ENCODE measurements at places on chromosomes 5 and 9. TPM values are rescaled to one million over a fixed set of nuclear protein-coding genes. Genes with fewer than 3 reads are reported as not detected.

GRCh38 chr5:177997846-177998245 lies 1.8 kb upstream of the PROP1 start:
- no peaks in the 10 kb centered on the region for H3K36me3 ChIP-seq
- no peak overlapping the region for H3K4me3 ChIP-seq
- H3K27me3 ChIP-seq, result peaks cover 9% of the 10 kb centered on the region
- DNase-seq, result no peak
- H3K27ac ChIP-seq, result no peak overlapping the region
- no peaks in the 10 kb centered on the region for H3K4me1 ChIP-seq

- no peak overlapping the region for H3K4me3 ChIP-seq
- H3K36me3 ChIP-seq, result no peaks in the 10 kb centered on the region
- no peaks in the 10 kb centered on the region for H3K27me3 ChIP-seq
- H3K27ac ChIP-seq, result no peak overlapping the region
- no peaks in the 10 kb centered on the region for H3K4me1 ChIP-seq
Measured at GRCh38 chr5:82694711-82695285, 382.4 kb downstream of the TMEM167A start.

DNA sequence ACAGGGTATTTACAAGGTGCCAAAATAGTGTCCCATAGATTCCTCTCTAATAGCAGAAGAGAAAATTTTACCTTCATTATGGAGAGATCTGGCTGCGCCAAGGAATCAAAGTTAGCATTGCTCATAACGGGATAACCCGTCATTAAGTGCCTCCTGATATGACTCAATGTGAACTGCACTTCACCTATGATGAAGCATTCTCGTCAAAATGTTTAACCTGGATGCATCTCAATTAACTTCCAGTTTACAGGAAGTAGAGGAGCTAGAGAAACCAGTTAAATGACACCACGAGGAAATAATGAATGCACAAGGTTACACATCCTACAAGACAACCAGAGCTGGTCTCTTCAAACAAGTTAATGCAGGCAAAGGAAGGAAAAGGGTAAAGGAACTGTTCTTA lies 17.2 kb downstream of the FBXW11 start:
- peaks cover 13% of the 10 kb centered on the region for H3K4me1 ChIP-seq
- no peak overlapping the region for H3K4me3 ChIP-seq
- no peaks in the 10 kb centered on the region for H3K27me3 ChIP-seq
- H3K27ac ChIP-seq, result no peak overlapping the region
- H3K36me3 ChIP-seq, result peaks cover 12% of the 10 kb centered on the region

GRCh38 chr9:9924376-9924775 lies 688.4 kb downstream of the PTPRD start:
- H3K27ac ChIP-seq, result no peak overlapping the region
- no peaks in the 10 kb centered on the region for H3K4me1 ChIP-seq
- no peak overlapping the region for H3K4me3 ChIP-seq
- no peaks in the 10 kb centered on the region for H3K36me3 ChIP-seq
- H3K27me3 ChIP-seq, result no peaks in the 10 kb centered on the region

- no peaks in the 10 kb centered on the region for H3K36me3 ChIP-seq
- H3K27me3 ChIP-seq, result peaks cover 7% of the 10 kb centered on the region
- H3K4me3 ChIP-seq, result peak within 1 kb of the TSS; percentile 93
- H3K27ac ChIP-seq, result peak within 1 kb of the TSS; percentile 72
- peak; percentile 88 for DNase-seq
Measured at GRCh38 chr5:98773464-98774191, at the start of gene RGMB. TSS of gene RGMB (plus strand) at chr5:98773663. CDS start at chr5:98774071, 408 bp downstream.

DNA sequence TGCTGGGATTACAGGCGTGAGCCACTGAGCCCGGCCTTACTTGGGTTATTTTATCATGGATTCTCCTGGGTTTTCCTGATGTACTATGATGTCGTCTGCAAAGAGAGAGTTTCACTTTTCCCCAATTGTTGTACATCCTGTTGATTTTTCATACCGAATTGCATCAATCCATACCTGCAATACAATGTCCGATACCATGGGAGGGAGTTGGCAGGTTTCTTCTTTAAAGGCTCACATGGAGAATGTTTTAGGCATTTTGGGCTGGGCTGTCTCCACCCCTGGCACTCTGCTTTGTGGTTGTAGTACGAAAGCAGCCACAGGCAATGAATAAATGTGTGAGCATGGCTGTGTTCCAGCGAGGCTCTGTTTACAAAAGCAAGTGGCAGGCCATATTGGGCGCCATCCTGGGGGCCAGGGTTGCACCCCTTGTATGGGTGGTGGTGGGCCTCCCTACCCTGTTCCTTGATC lies 35.1 kb upstream of the EXOC3 start:
- no peak for DNase-seq
- H3K4me1 ChIP-seq, result no peaks in the 10 kb centered on the region
- no peaks in the 10 kb centered on the region for H3K36me3 ChIP-seq

GRCh38 chr5:66839636-66840185 lies 243.5 kb downstream of the MAST4 start:
- H3K4me1 ChIP-seq, result peaks cover 18% of the 10 kb centered on the region
- H3K27ac ChIP-seq, result no peak overlapping the region
- no peaks in the 10 kb centered on the region for H3K27me3 ChIP-seq

DNA sequence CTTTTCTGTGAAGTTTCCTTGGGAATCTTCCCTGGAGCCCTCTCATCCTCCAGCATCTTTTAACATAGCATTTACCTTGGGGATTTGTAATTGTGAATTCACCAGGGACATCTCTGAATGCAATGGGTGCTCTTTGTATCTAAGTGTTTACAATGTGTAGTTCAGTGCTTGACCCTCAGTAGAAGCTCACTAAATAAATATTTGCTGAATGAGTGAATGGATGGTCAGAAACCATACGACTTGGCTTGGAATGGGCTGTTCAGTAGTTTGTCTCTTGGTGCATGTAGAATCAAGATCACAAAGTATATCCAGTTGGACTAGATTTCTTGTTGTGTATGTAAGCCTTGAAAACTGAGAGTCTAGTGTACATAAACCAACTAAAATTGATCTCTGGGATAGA lies 81.8 kb upstream of the MEF2C start:
- no peaks in the 10 kb centered on the region for H3K27me3 ChIP-seq
- no peak overlapping the region for H3K27ac ChIP-seq
- H3K4me1 ChIP-seq, result no peaks in the 10 kb centered on the region
- H3K36me3 ChIP-seq, result no peaks in the 10 kb centered on the region
- no peak for DNase-seq
- H3K4me3 ChIP-seq, result no peak overlapping the region

- H3K27ac ChIP-seq, result no peak overlapping the region
- H3K27me3 ChIP-seq, result peaks cover 6% of the 10 kb centered on the region
- no peaks in the 10 kb centered on the region for H3K4me1 ChIP-seq
Measured at GRCh38 chr5:146410272-146410671, 36.9 kb upstream of the TCERG1 start.

DNA sequence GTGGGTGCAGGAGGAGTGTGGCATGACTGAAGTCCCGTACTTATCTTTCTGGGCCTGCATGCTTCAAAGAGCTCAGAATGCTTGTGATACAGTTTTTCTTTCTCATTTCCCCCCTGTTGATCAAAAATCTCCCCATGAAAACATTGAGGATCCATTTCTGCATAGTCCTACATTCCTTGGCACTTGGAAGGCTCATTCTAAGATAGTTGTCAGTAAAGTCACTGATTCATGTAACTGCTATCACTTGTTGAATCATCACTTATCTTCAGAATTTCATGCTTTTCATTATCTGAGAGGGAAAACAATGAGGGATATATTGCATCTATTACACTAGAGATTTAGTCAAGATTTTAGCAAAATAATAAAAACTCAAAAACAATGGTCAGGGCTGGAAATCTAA lies 1953.1 kb upstream of the CDH6 start:
- no peak for DNase-seq
- H3K27ac ChIP-seq, result no peak overlapping the region
- H3K36me3 ChIP-seq, result no peaks in the 10 kb centered on the region
- no peaks in the 10 kb centered on the region for H3K27me3 ChIP-seq
- no peaks in the 10 kb centered on the region for H3K4me1 ChIP-seq
- no peak overlapping the region for H3K4me3 ChIP-seq

DNA sequence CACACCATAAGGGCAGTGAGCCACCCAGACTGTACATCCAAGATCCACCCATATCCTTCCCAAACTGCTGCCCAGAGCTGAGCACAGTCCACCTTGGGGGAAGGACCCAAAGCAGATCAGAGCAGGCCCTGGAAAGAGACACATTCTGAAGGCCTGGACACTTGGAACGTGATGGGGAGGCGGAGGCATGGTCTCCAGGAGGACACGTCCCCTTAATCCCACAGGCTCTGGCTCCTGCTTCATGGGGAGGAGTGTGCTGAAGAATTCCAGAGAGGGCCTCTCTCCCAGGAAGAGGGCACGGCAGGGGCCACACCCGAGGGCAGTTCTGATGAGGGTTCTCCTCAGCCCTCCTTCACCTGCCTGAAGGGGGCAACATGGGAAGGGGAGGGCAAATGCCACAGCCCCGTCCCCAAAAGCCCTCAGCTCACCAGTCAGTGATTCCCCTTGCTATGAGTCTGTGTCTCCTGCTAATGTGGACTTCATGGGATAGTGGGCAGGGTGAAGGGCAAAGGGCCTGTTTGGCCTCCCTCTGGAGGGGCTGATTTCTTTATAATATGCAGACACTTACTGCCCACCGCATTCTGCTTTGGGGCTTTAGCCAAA lies 276.8 kb downstream of the ENC1 start:
- no peaks in the 10 kb centered on the region for H3K27me3 ChIP-seq
- H3K4me1 ChIP-seq, result no peaks in the 10 kb centered on the region
- H3K4me3 ChIP-seq, result no peak overlapping the region
- H3K27ac ChIP-seq, result no peak overlapping the region

GRCh38 chr5:100779669-100780375 lies 123.3 kb downstream of the ST8SIA4 start:
- peaks cover 13% of the 10 kb centered on the region for H3K4me1 ChIP-seq
- H3K36me3 ChIP-seq, result no peaks in the 10 kb centered on the region
- H3K27ac ChIP-seq, result peak overlapping the region; percentile 55

DNA sequence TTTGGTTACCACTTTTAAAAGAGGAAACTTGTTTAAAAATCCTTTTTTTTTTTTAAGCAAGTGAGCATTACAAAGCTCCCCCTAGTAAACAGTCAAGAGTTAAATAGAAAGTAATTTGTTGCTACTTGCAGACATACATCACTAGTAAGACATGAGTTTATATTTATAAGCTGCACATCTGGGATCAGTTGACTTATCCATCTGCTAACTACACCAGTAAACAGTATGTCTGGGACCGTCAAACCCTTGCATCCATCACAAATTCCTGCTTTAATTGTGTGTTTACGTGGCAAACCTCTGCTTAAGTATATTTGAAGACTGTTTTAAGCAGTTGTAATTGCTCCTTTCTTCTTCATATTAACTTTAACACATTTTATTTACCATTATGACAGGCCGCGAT lies 146.8 kb downstream of the EBF1 start:
- peaks cover 3% of the 10 kb centered on the region for H3K4me1 ChIP-seq
- DNase-seq, result no peak
- no peaks in the 10 kb centered on the region for H3K36me3 ChIP-seq
- H3K4me3 ChIP-seq, result no peak overlapping the region
- no peaks in the 10 kb centered on the region for H3K27me3 ChIP-seq

- H3K4me1 ChIP-seq, result no peaks in the 10 kb centered on the region
- no peak overlapping the region for H3K27ac ChIP-seq
- H3K27me3 ChIP-seq, result no peaks in the 10 kb centered on the region
- no peaks in the 10 kb centered on the region for H3K36me3 ChIP-seq
- no peak overlapping the region for H3K4me3 ChIP-seq
Measured at GRCh38 chr5:174159327-174160114, 114.0 kb downstream of the NSG2 start.

GRCh38 chr9:5799314-5799713 lies 33.6 kb downstream of the ERMP1 start:
- peaks cover under 1% of the 10 kb centered on the region for H3K4me1 ChIP-seq
- DNase-seq, result peak; percentile 25

DNA sequence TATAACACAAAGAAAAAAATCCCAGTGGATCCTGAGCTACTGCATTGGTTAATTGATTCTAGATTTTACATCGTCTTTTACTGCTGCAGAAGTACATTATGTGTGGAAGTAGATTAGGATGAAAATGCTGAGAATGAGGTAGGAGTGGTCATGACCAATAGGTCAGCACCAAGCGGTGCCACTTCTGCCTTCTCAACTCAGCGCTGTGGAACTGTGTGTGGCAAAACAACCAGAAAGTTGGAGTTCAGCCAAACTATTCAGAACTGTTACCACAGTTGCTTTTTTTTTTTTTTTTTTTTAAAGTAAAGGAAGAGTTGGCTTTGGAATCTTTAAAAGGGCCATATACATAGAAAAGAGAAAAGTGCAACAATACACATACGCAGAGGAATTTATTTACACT lies 24.2 kb downstream of the POU5F2 start:
- no peaks in the 10 kb centered on the region for H3K4me1 ChIP-seq
- H3K36me3 ChIP-seq, result no peaks in the 10 kb centered on the region
- H3K27ac ChIP-seq, result no peak overlapping the region
- no peak overlapping the region for H3K4me3 ChIP-seq

DNA sequence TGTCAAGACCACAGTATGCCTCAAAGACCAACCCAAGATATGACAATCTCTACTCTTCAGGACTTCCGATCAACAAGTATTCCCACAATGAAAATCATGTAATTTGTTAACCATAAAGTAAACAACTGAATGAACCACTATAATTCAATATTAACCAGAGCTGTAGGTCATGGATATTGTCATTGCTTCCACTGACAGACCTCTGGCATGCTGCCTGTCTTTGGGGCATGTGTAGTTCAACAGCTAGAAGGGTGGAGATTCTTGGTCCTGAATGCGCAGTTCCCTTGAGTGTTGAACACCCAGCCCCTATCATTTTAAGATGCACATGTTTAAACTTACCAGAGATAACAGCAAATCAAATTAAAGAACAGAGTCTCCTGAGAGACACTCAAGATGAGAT lies 283.0 kb downstream of the CEMIP2 start:
- no peak overlapping the region for H3K4me3 ChIP-seq
- no peaks in the 10 kb centered on the region for H3K36me3 ChIP-seq
- no peaks in the 10 kb centered on the region for H3K27me3 ChIP-seq
- no peak overlapping the region for H3K27ac ChIP-seq

DNA sequence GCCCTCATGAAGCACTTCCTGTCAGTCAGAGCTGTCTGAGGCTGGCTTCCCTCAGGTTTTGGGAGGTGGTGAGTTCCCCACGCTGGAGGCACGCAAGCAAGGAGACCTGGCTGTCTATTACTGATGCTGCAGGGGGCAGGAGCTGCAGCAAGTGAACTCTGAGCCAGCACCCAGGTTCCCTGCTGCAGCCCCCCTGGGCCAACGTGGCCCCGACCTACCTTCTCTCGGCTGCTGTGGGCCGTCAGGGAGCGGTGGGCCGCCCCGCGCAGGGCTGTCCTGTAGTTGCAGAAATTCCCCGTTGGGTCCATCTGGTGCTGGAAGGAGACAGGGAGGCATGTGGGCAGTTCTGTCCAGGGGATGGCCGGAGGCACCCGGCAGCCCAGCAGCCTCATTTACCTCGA lies 46.8 kb upstream of the RNF130 start:
- no peak overlapping the region for H3K27ac ChIP-seq
- H3K4me3 ChIP-seq, result no peak overlapping the region
- no peak for DNase-seq

- DNase-seq, result peak; percentile 0
- H3K4me3 ChIP-seq, result no peak overlapping the region
- H3K27me3 ChIP-seq, result no peaks in the 10 kb centered on the region
- H3K27ac ChIP-seq, result no peak overlapping the region
- no peaks in the 10 kb centered on the region for H3K4me1 ChIP-seq
- no peaks in the 10 kb centered on the region for H3K36me3 ChIP-seq
Measured at GRCh38 chr5:123937230-123937629, 425.3 kb downstream of the CSNK1G3 start.

Gene PPP3R2
- total RNA-seq, result not detected

Gene EXOSC3
- total RNA-seq, result 38.2 TPM

Gene FOXD4L5
- total RNA-seq, result not detected

Gene DRD1
- not detected for total RNA-seq

Gene GPR21
- 3.6 TPM for total RNA-seq

Gene ZNF354C
- 4.5 TPM for total RNA-seq

Data from CD4-positive, CD25-positive, alpha-beta regulatory T cell (primary cell).